ENCODE measurements at places on chromosomes 12 and 14. TPM values are rescaled to one million over a fixed set of nuclear protein-coding genes. Genes with fewer than 3 reads are reported as not detected.

The ANKRD33 gene
- not detected for total RNA-seq

DNA sequence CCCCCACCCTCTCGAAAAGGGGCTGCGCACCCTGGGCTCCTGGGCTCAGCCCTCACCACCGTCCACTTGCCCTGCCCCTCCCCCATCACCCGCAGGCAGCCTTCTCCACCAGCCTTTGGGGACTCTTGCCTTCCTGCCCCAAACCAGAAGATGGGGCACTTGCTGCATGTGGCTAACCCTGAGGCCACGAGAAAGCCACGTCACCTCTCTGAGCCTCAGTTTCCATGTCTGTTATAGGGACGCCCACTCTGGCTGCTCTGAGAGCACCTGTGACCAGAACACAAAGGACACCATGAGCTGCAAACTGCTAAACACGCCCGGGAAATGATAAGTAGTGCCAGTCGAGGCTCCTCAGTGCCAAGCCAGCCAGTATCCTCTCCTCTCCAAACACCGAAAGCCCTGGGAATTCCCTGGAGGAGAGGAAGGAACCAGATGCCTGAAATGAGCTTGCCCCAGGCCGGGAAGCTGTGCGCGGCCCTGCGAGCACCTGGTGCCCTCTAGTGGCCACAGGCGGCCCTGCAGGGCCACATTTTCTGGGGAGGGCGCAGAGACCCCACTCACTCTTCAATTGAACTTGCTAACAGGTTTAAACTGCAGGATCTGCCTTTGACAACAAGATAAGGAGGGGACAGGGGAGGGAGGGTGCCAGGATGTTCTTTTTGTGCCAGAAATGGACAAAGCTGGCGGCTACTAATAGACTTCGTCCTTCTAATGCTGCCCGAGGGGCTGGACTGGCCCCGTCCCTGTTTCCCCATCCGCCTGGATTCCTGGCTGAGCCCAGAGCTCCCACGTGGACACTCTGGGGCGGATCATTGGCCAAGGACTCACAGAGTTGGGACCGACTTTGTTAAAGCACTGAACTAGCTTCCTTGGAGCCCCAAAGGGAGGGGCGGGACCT is 10.2 kb upstream of the SERPINA9 start:
- DNase-seq = peak; percentile 27

The LRFN5 gene
- 0.30 TPM for total RNA-seq

- no peak for DNase-seq
These were observed 304.7 kb upstream of the TMTC1 start for GRCh38 chr12:30088259-30088995.

The NUAK1 gene
- total RNA-seq = 42.1 TPM

- no peak for DNase-seq
These were observed 55.7 kb upstream of the ABCD2 start for GRCh38 chr12:39675263-39675662.

GRCh38 chr12:92132288-92132687 is 13.4 kb downstream of the BTG1 start:
- DNase-seq = no peak

Measured in left ventricle myocardium inferior (tissue), 1 donor.